ENCODE measurements at places on chromosomes 6 and 20.

GRCh38 chr6:42352856-42353564, 98.7 kb downstream of the TRERF1 start:
- DNase-seq = no peak

GRCh38 chr6:105760746-105761145, 325.4 kb upstream of the PRDM1 start:
- DNase-seq = no peak

- DNase-seq = peak; percentile 40
Measured at GRCh38 chr6:149840345-149841075, 23.6 kb downstream of the LRP11 start.

DNA sequence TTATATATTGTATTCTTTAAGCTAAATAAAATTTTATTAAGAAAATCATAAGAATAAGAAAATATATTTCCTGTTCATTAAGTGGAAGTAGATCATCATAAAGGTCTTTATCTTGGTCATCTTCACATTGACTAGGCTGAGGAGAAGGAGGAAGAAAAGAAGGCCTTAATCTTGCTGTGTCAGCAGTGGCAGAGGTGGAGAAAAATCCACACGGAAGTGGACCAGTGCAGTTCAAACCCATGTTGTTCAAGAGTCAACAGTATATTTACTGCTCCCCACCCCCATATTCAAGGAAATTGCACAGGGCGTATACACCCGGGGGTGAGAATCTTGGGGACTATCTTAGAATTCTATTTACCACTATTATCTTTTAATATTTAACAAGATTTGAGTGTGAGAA, 178.6 kb upstream of the SCGN start:
- DNase-seq = no peak

- no peak for DNase-seq
Measured at GRCh38 chr20:43971267-43971666, 56.6 kb downstream of the TOX2 start.

DNA sequence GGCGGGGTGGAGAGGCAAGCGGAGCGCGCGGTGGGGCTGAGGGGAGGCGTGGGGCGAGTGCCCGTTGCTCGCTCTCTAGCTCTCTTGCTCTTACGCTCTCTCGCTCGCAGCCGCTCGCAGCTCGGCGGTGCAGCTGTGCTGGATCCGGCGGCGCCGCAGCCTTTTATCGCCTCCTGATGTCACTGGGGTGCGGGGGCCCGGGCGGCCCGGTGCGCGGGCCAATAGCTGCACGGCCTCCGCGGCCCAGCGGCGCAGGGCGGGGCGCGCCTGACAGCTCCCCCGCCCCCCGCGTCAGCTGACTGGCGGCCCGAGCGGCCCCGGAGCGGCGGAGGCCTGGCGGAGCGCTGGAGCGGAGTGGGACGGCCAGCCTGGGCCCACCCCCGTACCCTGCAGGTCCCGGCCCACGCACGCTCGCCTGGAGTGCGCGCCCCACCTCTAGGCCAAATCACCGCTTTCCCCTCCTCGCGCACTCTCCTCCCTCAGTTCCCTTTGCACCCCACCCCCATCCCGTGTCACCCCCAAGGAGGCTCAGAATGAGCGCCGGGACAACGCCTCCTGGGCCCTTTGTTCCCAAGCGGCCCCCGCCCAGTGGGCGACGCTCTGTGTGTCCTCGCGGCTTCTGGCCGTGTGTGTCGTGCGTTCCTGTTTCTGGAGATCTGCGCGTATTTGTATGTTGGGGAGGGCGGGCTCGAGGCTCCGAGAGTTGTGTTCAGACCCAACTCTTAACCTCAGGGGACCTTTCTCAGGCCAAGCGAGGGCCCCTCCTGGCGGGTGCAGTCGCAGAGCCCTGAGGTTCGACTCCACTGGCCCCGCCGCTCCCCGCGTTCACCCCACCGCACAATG, at the start of gene MAFB:
TSS of gene MAFB (minus strand) at position 137 of the 843 bp plus-strand sequence. CDS start 386 bp downstream, outside the sequence.
- peak; percentile 57 for DNase-seq

GRCh38 chr20:63217706-63218105, 1.8 kb upstream of the YTHDF1 start:
- no peak for DNase-seq

GRCh38 chr6:74167976-74168375, 472.0 kb downstream of the CD109 start:
- DNase-seq = no peak

GRCh38 chr20:2173186-2173585, 71.6 kb downstream of the STK35 start:
- DNase-seq = no peak

- DNase-seq = no peak
Measured at GRCh38 chr6:87803791-87804190, 101.8 kb upstream of the AKIRIN2 start.

DNA sequence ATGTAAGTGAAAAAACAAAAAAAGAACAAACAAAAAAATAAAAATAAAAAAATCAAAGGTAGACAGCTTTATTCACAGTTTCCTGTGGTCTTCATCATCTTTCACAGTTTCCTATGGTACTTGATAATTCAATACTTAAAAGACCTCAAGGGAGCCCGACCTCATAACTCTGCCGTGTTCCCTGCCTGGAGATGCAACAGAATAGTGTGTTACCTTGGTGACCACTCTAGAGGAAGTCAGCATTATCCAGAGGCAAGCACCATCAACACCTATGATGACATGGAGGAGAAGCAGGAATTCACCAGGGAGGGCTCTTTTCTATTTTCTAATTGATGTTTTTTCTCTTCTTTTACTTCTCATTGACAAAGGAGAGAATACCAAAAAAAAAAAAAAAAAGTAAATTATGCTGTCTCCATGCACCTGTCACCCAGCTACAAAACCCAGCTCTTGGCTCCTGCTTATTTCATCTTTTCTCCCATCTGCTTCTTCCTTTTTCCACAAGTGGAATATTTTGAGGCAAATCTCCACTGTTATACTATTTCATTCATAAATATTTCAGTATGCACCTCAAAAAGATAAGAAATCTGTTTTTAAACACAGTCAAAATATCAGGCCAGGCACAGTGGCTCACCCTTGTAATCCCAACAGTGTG, 95.8 kb upstream of the STXBP5 start:
- DNase-seq = no peak

DNA sequence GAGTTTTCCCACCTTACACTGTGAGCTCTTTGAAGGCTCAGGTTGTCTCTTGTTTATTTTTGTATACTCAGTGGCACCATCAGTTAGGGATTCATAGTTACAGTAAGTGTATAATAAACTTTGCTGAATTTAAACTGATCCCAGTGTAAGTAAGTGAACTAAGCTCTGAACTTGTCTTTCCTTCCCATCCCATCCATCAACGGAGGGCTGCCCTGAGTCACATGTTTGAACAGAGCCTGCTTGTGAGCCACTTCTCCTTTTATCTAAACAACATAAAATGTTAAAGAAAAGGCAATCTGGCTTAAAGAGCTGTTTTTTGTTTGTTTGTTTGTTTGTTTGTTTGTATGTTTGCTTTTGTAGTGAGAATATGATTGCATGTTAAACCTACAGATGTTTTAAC, 185.7 kb upstream of the MARCKS start:
- no peak for DNase-seq

DNA sequence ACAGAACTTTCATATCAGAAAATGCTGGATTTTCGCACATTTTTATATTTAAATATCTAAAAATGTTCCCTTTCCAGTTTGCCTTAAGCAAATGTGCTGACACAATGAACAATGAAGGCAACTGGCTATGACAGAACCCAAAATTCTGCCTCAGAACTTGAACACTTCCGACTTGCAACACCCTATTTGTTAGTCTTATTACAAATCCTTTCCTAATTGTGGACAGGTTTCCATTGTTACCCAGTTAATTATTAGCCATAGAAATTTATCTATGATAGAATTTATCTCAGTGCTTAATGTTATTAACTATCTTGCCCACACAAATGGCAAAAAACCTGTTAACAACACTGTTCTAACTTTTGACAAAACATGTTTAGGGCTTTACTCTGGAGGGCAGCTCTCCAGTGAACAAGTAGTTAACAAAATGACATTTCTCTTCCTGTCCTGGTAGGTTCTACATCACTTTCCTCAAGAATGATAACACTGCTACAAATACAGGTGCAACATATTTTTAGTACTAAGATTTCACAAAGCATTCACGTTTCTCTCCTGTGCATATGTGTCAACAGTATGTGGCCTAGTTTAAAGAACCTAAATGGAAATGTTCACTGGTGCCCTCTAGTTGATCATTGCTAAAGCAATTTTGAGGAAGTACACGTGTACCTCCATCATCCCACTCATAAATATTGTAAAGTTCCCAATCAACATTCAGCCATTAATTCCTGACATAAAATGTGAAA, 58.4 kb downstream of the HIVEP2 start:
- DNase-seq = peak; percentile 80

- no peak for DNase-seq
Measured at GRCh38 chr6:71982389-71982788, 96.0 kb downstream of the RIMS1 start.

DNA sequence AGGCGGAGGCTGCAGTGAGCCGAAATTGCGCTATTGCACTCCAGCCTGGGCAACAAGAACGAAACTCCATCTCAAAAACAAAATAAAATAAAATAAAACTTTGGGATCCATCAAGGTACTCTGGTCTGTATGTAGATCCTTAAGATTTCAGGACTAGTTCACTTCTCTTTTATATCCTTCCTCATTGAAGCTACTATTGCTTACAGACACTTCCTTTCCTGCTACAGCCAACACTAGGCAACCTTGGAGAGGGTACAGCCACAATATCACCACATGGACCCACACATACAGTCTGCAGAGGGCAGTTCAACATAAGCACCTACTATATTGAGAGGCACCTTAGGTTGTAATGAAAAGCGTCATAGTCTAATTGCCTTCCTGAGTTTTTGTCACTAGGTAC, 113.3 kb downstream of the ATXN1 start:
- no peak for DNase-seq

GRCh38 chr6:109458774-109459531, 3.4 kb upstream of the MICAL1 start:
- peak; percentile 60 for DNase-seq

Measured in CD4-positive, alpha-beta T cell treated with Interleukin-21 for 1 hour (primary cell).